ENCODE measurements at places on chromosomes 13 and 19.
A peak's percentile ranks its signal among the peaks of the same experiment; 100 is the strongest.

- DNase-seq = peak; percentile 9
Measured at GRCh38 chr13:27997904-27998522, 9.5 kb upstream of the URAD start.

- peak; percentile 57 for DNase-seq
Measured at GRCh38 chr19:1837625-1838105, 10.6 kb downstream of the REXO1 start.

- DNase-seq = no peak
Measured at GRCh38 chr19:51326216-51327065, 15.0 kb downstream of the IGLON5 start.

DNA sequence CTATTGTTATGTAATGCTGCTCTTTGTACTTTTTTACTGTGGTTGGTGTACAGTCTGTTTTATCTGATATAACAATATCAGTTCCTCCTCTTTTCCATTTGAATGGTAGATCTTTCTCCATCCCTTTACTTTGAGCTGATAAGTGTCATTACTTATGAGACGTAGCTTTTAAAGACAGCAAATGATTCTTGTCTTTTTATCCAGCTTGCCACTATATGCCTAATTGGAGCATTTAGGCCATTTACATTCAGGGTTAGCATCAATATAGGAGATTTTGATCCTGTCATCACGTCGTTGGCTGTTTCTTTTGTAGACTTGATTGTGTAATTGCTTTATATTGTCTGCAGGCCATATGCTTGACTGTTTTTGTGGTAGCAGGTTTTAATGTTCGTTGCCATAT, 894.2 kb upstream of the ATXN8OS start:
- no peak for DNase-seq

DNA sequence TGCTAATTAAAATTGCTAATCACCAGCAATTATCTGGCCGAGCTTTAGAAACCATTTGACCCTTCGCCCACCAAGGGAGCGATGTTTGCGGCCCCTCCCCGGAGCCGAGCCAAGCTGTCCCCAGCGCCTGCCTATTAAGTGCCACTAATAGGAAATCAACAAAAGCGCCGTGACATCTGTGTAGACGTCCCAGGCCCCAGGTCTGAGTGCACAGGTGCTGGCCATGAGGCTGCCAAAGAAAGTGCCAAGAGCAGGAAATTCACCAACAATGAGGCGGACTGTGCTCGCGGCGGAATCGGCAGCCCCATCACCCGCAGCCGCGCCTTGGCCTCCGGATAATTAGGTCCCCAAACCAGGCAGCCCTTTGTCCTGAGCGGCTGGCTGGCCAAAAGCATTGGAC, 44.5 kb upstream of the SPACA7 start:
- DNase-seq = no peak

DNA sequence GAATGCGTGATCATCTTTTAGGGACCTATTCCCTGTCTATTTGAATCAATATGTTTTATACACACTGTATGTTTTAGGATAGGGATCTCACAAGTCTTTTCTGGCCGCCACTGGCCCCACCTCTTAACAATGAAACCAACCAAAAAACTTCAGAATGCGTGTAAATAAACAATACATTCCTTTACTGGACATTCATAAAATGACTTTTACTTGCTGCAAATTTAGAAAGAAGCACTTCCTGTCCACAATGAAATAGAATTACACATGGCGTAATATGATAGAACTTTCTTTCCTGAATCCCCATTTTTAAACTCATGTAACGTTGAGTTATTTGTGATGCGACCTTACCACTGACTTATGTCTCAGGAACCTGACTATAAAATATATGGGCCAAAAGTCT, 233.6 kb downstream of the SLITRK6 start:
- no peak for DNase-seq

- DNase-seq = no peak
Measured at GRCh38 chr13:109231888-109232287, 554.5 kb downstream of the IRS2 start.

GRCh38 chr13:114009590-114010400, 35.9 kb upstream of the C13orf46 start:
- DNase-seq = no peak

DNA sequence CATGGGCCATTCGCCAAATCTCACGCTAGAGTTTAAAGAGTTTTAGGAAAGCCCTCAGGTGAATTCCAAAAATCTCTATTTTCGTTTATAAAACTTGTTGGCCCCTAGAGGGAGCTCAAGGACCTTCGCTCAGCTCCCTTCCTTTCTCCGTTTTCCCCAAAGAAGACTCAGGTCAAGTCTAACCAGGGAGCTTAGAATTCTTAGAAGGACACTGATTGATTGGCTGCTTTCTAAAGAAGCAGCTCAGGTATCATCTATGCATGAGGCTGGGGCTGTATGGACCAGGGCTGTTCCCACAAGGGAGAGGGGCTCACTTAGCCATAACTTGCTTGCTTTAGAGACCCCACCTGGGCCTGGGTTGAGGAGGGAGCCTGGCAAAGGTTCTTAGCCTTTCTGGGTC, 20.5 kb downstream of the DZIP1 start:
- DNase-seq = peak; percentile 34

DNA sequence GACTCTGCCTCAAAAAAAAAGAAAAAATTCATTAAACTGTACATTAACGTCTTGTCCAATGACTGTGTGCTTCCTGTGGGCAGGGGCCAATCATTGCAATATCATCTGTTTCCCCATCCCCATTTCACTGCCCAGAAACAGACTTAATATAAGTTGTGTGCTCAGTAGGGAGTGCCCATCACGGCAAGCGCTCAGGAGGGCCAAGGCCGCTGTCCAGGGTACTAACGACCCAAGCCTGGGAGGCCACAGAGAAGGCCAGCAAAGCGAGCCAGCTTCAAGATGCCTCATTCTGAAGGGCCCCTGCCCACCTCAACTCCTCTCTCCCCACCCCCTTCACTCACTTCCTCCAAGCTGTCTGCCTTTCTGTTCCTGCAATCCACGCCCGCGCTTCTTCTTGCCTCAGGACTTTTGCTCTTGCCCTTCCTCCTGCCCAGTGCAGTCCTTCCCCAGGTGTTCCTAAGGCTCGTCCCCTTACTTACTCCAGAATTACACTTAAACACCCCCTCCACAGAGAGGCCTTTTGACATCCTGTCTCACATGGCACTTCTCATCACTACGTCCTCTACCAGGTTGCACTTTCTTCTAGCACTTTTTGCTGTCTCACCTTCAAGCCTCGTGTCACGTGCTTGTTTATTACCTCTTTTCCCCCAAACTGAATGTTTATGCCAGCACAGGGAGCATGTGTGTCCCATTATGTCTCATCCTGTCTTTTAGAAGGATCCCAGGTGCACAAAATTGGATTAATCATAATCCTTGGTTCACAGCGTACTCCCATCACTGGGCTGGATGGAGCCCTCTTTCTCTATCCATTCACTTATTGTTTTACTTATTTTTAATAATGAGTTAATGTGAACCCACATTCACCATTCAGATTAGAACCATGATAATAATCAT, 11.3 kb upstream of the POU2F2 start:
- DNase-seq = no peak

DNA sequence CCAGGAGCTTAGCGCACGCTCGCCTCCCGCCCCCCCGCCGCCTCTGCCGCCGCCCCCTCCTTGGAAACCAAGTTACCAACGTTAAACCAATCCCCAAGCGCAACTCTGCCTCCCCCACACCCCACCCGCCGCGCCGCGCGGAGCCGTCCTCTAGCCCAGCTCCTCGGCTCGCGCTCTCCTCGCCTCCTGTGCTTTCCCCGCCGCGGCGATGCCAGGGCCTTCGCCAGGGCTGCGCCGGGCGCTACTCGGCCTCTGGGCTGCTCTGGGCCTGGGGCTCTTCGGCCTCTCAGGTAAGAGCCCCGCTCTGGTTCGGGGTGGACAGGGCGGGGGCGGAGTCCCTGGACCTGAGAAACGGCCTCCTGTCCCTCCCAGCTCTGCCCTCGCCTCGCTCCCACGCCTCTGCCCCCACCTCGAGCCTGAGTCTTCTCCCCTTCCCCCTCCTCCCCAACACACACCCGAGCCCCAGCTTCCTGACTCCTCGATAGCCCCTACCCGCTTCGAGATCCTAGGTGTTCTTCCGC, at the start of gene ICAM5:
Gene ICAM5 (plus strand): TSS at position 117 of the 521 bp plus-strand sequence. CDS start 92 bp downstream, at position 209.
- DNase-seq = peak; percentile 44
